ENCODE measurements at places on chromosomes 4 and X. TPM values are rescaled to one million over a fixed set of nuclear protein-coding genes. Genes with fewer than 3 reads are reported as not detected.

- DNase-seq = peak; percentile 34
These were observed 1.8 kb downstream of the TBC1D1 start for GRCh38 chr4:37892641-37893040.

- DNase-seq = no peak
These were observed 168.0 kb downstream of the SOWAHB start for GRCh38 chr4:76729980-76730379.

GRCh38 chr4:136939781-136940180, 592.5 kb downstream of the PCDH18 start:
- DNase-seq = no peak

GRCh38 chrX:16290997-16291396, 123.7 kb downstream of the MAGEB17 start:
- DNase-seq = no peak

- peak; percentile 26 for DNase-seq
These were observed 2.7 kb downstream of the GEMIN8 start for GRCh38 chrX:14027036-14027435.

- no peak for DNase-seq
These were observed 944.8 kb downstream of the RPA4 start for GRCh38 chrX:97828471-97828870.

- DNase-seq = no peak
These were observed 139.2 kb downstream of the SHOX start for GRCh38 chrX:769796-770195.

SYTL5 gene
- 18.0 TPM for total RNA-seq
